AG09309 (cell line): ENCODE measurements at places on chromosomes 2 and 18.
A peak's percentile ranks its signal among the peaks of the same experiment; 100 is the strongest.

DNA sequence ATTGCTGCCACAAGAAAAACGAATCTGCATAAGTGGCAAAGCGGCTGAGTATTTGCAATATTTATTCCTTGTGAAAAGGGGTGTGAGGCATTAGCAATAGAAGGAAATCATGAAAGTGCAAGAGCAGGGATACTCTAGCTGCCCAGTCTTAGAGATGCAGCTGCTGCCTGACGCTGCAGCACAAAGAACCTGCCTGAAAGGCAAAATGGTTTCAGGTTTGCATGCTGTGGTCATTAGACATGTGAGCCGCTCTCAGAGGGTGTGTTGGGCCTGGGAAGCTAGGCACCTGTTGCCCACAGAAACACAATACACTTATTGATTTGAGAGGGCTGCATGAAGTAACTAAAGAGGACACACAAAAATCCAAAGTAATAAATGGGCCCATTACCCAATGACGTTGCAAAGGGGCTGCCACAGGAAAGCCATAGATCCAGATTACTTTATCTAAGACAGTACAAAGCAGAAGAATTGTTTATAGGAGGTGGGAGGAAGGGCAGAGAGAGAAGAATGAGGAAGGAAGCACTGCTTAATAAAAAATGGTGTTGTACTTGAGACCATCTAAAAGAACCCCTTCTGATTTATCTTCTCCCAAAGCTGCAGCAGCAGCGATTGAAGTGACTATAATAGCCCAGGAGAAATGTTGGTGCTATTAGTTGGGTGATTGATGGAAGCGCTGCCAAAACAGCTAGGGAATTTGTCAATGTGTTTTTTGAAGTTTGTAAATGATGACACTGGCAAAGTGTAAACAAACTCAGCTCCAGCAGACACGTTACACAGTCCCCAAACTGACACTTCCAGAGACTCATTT, 492.4 kb upstream of the ACVR2A start:
- DNase-seq, result no peak

DNA sequence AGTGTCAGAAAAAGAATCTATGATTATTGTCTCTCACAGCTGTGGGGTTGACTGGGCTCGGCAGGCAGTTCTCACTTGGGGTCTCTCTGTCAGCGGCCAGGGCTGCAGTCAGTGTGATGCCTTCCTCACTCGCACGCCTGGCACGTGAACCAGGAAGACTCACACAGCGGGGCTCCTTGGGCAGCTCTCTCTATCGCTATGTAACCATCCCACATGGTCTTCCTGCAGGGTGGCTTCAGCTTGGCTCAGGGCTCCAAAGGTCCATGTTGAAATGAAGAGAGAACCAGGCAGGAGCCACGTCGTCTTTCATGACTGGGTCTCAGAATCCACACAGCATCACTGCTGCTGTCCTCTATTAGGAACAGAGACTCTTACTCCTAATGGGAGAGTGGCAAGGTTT, 30.6 kb upstream of the SLC1A4 start:
- DNase-seq, result no peak

- no peak for DNase-seq
These were observed 102.4 kb upstream of the SCN1A start for GRCh38 chr2:166230024-166230723.

DNA sequence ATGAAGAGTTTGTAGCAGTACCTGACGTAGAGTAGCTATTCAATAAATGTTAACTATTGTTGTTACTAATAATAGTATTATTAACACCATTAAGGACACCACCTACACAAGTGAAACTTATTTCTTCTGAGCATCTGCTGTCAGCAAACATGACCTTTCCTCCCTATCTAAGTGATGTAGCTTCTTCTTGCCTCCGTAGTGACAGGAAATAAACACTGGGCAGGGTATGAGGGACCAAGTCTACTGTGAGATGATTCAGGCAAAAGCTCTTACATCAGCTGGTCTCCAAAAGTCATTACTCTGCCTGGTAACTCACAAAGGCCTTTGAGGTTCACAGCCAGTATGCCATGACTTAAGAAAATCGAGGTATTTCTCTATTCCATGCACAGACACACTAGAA, 750.5 kb downstream of the CPS1 start:
- no peak for DNase-seq

DNA sequence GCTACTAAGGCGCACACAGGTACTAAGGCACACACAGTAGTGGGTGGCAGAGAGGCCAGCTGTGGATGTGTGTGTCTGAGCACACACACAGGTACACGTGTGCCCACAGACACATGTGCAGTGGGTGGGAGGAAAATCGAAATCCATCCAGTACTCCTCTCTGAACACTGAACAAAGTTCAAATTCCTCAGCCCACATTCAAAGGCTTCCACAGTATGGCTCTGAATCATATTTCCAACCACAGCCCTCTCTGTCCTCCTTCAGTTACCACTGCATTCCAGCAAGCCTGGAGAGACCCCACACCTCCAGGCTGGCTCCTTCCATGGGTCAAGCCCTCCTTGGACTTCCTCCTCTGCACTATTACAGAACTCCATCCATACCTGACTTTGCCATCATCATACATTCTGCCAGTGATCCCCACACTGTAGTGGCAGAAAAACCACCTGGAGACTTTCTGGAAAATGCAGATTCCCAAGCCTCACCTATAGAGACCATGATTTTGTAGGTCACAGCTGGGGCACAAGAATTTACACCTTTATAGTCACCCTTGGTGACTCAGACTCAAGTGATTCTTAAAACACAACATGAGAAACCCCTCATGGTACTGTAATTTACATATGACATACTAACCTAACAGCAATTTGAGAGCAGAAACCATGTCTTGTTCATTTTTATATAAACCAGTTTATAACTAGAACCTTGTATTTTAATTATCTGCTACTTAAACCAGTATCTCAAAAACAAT, 31.4 kb downstream of the EPG5 start:
- DNase-seq, result no peak

DNA sequence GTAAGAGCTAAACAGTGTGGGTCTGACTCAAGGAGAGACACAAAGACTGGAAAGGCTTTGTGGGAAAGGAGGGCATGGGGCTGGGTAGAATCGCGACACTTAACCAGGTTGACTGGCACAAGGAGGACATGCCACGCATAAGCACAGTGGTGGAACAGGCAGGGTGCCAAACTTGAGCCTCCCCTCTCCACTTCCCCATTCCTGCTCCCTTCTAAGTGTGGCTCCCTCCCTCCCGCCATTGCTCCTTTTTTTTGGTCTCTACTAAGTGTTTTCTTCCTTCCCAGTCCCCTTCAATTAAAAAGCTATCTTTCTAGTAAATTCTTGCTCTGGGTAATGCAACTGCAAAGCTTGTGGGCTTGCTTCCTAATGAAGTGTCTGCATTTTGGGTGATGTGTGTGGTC, 40.3 kb upstream of the ZFP36L2 start:
- no peak for DNase-seq

DNA sequence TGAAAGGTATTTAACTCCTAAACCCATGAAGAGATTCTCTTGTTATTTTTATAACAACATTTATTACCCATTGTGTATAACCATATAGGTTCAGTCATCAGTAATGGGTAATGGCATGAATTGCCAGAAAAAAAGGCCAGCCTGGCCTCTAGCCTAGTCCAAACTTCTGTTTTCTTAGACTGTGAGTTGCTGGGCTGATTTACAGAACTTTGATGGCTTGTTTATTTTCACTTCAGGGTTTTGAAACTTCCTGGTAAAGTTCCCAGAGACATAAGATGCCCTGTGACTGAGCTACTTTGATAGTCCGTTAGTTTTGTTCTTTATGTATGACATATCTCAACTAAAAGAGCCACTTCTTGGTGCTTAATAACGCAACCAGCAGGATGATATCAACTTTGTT, 164.8 kb downstream of the METTL4 start:
- no peak for DNase-seq

- DNase-seq, result no peak
These were observed 62.9 kb upstream of the POU3F3 start for GRCh38 chr2:104790901-104791495.

- no peak for DNase-seq
These were observed 548.6 kb upstream of the RAB6C start for GRCh38 chr2:129430911-129431310.

DNA sequence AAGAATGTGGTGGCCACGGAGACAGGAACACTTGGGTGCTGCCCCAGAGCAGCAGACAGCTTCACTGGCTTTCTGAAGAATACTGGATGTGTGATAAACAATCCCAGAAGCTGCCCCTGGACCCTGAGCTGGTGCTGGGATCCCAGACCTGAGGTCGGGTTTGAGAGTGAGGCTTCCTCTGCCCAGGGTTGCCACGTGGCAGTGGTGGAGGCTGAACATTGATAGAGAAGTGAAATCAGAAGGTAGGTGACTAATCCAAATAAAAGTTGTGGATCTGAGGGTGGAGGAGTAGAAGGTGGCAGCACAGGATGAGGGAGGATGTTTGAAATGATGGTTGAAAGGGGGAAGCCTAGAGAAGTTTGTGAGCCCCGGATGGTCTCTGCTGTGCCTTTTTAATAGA, 64.0 kb downstream of the FMNL2 start:
- DNase-seq, result no peak

GRCh38 chr2:32678825-32679224, 51.0 kb downstream of the TTC27 start:
- peak; percentile 28 for DNase-seq

DNA sequence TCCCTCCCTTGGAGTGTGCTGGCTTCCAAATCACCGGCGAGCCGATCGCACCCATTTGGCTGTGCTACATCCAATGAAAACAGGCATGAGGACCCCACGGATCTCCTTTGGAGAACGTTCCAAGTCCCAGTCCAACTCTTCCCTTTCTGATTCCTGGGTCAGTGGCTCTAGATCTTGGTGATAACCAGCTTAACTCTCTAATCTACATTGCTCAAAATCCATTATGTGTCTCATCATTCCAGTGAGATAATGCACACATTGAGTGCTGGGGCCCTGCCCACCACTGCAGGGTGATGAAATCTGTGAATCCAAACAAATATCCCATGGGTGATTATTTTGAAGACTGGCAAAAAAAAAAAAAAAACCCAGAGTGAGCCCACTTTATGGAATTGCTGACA, 232.7 kb upstream of the COPS8 start:
- DNase-seq, result no peak

DNA sequence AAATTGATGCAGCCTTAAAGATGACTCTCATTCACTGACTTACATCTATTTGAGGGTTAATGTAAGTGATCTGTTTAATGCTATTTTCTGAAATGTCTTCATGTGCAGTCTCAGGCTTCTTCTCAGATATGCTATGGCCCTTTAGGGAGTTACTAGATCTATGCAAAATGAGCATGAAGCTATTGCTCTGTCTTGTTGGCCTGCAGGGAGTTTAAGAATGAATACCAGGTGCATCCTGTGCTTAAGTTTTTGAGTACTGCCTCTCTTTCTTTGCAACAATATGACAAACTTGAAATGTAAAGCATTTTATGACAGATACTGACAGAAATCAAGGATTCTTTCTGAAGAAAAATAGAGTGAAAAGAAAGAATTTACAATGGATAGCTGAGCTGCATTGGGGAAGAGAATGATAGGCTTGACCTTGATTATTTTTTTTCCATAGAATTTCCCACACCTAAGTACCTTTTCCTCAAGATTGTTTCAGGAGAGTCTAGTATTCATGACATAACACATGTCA, 1058.3 kb upstream of the TMEFF2 start:
- DNase-seq, result no peak

- DNase-seq, result no peak
These were observed 47.6 kb downstream of the LIPG start for GRCh38 chr18:49609256-49610021.

- DNase-seq, result no peak
These were observed 39.2 kb upstream of the BIN1 start for GRCh38 chr2:127146071-127146725.

DNA sequence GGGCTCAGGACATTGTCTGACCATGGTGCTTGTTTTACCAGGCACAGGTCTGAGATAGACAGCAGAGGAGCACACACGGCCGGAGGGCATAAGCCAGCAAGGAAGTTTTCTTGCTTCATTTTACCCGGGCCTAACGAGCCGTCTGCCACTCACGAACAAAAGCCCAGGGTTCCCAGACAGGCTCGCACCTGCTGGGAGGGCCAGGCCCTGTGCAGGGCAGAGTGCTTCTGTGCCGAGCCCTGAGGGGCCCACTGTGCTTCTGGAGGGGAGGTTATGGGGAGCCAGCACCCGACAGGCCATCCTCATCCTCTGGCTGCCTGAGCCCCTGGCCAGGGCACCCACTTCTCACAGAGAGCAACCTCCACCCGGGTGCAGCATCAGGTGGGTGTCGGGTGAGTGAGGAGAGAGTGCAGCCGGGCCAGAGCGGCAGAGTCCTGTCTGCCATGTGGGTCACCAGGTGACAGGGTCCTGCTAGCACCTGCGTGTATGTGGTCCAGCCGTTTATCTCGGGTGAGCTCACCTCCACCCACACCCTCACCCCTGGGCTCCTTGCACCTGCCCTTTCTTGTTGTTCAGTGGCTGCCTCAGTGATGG, 297.9 kb downstream of the NDUFA10 start:
- DNase-seq, result no peak

- DNase-seq, result peak; percentile 96
These were observed 122.7 kb downstream of the COL6A3 start for GRCh38 chr2:237291138-237291792.

- DNase-seq, result no peak
These were observed 67.9 kb downstream of the SETBP1 start for GRCh38 chr18:44748582-44748981.

GRCh38 chr2:139403948-139404347, 623.8 kb upstream of the NXPH2 start:
- no peak for DNase-seq

DNA sequence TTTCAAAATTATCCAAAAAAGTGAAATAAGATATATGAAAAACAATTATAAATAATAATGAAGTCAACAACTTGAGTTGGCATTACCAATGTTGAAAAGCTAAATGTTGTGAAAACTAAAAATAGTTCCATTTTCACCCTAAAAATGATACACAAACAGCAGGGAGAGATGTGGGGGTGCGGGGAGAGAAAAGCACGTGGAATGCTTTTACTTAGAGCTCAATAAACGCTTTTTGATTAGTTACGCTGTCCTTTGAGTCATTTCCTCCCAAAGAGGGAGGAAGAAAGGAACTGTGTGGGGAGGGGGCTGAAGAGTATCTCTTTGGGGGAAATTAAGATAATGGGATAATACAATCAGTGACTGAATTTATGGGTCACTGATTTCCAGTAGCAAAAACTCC, 29.2 kb downstream of the ZNF521 start:
- DNase-seq, result no peak

DNA sequence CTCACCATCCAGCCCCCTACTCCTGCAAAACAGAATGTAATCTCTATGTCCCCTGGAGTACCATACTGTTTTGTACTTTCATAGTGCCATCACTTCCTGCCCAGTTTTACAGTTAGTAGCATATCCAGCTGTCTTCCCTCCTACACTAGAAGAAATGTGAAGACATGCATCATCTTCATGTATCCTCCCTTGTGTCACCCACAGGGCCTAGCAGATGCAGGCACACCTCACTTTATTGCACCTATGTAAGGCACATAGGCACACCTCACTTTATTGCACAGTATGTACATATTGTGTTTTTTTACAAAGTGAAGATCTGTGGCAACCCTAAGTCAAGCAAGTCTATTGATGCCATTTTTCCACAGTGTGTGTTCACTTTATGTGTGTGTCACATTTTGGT, 12.0 kb downstream of the DNAJC27 start:
- no peak for DNase-seq

GRCh38 chr2:218878926-218879761, 1.5 kb upstream of the WNT10A start:
- DNase-seq, result no peak

- no peak for DNase-seq
These were observed 557.1 kb downstream of the TNS1 start for GRCh38 chr2:217445723-217446122.

- DNase-seq, result no peak
These were observed 12.8 kb downstream of the ATP6V1B1 start for GRCh38 chr2:70948337-70949003.
